ENCODE measurements at places on chromosomes 7 and 10.

GRCh38 chr7:97601931-97602457 is 129.9 kb upstream of the TAC1 start:
- no peak for DNase-seq

DNA sequence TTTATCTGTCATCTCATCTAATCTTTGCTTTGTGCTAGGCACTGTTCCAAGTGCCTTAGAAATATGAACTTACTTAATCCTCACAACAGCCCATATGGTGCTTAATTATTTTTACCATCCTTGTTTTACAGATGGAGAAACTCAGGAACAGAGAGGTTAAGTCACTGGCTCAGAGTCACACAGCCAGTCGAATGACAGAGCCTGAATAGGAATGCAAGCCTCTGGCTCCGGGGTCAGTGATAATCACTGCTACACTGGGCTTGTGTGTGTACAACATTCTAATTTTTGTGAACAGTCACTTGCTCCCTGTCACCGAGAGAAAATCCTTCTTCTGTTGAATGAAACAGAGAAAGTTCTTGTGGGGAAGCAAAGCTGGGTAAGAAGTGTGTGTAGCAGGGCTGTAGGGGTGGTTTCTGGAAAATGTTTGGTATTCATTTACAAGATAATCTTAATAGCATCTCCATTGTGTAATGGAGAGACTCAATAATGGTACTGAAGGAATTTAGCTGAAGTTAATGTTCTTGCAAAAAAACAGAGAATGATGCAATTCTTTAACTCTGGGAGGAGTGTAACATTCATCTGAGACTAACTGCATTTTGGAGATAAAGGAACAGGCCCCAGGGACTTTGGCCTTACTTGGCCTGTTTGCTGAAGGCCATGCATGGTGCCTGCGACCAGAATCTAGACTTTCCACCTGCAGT is 290.6 kb downstream of the FRMD4A start:
- DNase-seq, result no peak

DNA sequence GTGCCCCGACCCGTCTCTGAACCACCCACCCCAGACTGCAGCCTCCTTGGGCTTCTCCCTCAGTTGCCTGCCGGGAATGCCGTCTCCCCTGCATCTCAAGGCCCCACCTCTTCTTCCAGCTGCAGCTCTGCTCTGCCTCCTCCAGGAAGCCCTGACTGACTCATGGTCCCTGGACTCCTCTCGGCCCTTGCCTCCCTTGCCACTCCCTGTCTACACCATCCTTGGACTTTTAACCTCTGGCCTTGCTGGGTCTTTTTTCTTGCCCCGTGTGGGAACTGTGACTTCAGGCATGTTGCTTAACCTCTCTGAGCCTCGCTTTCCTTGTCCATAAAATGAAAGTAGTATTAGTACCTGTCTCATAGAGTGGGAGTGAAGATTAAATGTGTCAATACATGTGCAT is 56.3 kb downstream of the C10orf105 start:
- peak; percentile 11 for DNase-seq

GRCh38 chr7:135330088-135330487 is 96.5 kb downstream of the STRA8 start:
- DNase-seq, result no peak

GRCh38 chr7:3510101-3511020 is 209.3 kb downstream of the SDK1 start:
- DNase-seq, result no peak

- DNase-seq, result peak; percentile 63
Observed at GRCh38 chr7:121020249-121020988, 31.9 kb downstream of the CPED1 start.

DNA sequence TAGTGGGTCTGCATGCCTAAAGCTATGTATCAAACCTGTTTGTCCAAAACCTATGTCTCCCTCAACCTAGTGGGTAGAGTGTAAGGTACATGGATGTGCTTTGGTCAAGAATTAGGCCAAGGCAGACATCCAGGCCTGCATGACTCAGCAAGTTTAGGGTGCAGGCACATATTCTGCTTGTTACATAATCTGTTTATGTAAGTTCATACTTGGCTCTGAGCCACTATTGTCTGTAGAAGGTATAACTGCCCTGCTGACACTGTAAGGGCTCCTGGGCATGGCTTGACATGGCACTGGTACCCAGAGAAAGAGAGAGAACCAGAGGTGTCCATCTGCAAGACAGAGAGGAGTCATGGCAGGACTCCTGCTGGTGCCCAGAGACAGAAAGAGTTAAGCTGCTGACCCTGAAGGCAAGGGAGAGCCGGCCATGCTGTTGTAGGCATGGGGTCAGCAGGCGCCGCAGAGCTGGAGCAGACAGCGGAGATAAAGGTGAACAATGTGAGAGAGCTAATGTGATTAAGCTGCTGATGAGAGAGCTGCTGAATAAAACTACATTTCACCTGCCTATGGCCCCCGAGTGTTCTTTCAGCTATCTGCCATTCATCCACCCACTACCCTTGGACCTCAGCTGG is 118.5 kb upstream of the TMEM106B start:
- DNase-seq, result no peak

DNA sequence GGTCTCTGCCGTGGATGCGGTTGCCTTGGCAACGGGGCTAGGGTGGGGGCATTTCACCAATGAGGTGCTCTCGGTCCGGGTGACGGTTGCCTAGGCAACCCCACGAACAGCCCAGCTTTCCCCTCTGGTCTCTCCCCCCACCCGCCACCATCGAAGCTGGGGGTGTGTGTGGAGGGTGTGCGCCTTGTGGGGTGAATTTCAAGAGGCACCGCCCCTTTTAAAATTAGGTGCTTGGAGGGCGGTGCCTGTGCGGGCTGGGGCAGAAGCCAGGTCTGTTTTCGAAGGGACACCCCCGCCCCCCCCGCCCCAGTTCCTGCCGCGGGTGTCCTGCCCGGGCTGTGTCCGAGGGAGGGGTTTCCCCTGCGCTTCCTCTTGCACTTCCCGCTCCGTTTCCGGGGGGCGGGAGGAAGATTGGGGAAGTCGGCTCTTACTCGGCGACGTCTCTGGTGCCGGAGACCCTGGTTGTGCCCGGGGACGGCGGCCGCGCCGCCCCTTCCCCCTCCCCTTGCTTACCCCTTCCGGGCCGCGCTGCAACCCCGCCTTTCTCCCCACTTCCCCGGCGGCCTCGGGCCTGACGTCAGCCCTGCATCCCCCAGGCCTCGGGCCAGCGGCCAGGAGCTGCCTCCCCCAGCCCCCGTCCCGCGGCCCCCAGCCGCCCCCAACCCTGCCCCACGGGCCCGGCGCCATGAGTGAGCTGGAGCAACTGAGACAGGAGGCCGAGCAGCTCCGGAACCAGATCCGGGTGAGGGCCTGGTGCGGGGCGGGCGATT is 2.2 kb downstream of the GNB2 start:
- peak; percentile 64 for DNase-seq

DNA sequence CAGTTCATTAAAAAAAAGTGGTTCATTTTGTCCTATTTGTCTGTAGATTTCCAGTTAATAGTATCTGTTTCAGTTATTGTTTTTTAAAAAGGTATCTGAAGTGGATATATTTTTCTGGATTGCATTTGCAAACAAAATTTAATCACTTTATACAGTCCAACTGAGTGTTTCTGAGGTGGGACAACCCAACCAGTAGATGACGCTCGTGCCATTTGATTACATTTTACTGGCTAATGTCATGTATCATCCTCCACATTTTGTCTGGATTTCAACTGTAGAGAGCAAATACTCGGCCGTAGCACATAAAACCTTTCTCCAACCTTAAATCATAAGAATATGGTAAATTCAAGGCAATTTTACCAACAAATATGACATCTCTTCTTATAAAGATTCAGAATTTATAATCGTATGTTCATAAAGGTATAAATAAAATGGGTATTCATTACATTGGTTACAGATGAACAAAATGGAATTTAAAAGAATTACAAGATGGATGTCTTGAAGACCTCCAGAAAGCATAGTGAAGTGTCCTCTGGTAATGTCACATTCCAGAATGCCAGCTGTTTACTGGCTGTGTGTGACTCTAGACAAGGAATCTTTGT is 789.0 kb downstream of the PHTF2 start:
- peak; percentile 31 for DNase-seq

DNA sequence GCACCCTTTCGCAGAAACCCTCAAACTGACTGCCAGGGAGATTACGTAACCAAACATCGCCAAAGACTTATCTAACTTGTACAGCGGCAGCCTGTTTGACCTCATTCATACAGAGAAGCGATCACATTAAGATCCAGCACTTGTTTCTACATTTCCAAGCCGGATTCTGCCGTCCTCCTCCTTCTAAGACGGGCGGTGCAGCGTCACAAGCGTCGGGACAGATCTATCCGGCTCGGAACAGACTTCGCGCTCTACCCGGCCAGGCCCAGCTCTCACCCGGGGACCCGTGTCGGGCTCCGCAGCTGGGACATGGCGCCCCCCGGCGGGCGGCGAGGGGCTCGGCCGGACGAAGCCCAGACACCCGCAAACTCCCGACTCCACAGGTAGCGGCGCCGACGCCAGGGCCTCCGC is 373 bp downstream of the H2AZ2 start:
- peak; percentile 85 for DNase-seq

DNA sequence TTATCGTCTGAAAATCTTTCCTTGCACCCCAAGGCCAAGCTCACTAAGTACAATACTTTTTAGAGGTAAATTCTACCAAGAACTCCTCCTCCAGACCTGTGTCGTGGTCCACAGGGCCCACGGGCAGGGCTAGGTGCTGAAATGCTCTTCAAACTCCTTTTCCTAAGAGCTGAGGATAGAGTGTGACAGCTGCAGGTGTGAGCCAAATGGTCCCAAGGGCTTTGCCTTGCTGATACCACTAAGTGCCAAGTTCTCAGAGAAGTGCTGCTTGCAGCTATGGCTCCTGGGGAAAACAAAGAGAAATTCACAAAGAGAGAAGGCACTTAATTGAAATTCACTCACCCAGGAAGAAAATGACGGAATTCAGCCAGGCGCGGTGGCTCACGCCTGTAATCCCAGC is 868.9 kb upstream of the AUTS2 start:
- no peak for DNase-seq

GRCh38 chr10:125102246-125102645 is 58.1 kb downstream of the CTBP2 start:
- peak; percentile 67 for DNase-seq

- DNase-seq, result peak; percentile 55
Observed at GRCh38 chr10:51029172-51029641, 45.1 kb upstream of the PRKG1 start.

DNA sequence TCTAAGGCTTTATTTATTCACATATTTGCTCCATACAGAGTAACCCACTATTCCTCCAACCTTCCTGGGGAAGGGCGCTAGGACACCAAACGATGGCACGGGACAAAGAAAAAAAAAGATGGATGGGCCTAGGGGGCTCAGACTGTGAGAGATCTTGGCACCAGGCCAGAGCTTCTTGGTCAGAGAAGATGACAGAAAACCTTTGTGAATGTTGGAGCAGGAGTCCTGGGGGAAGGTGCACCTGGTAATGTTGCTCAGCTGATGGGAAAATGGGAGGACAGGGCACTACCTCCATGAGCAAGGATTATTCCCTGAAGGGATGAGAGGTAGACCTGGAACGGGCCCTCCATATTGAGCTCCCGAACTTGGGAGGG is 1.4 kb upstream of the SH3PXD2A start:
- no peak for DNase-seq
